Cardiac ventricle fibroblast (primary cell): ENCODE measurements at places on chromosomes 7 and 10. TPM values are rescaled to one million over a fixed set of nuclear protein-coding genes. Genes with fewer than 3 reads are reported as not detected.

Gene CFAP70
- 0.50 and 1.2 TPM in 2 replicates for total RNA-seq

Gene PDCD4
- total RNA-seq = 80.8 and 81.2 TPM in 2 replicates

Gene KLF14
- total RNA-seq = not detected in 2 replicates

Gene PI4K2A
- 17.5 and 19.1 TPM in 2 replicates for total RNA-seq

Gene PRPF18
- 15.3 and 15.5 TPM in 2 replicates for total RNA-seq

Gene CHCHD2
- total RNA-seq = 260 and 302 TPM in 2 replicates

Gene CYP3A5
- not detected in 2 replicates for total RNA-seq

Gene RUFY2
- 11.5 and 12.0 TPM in 2 replicates for total RNA-seq
